ENCODE measurements at places on chromosomes 5 and 9. TPM values are rescaled to one million over a fixed set of nuclear protein-coding genes. Genes with fewer than 3 reads are reported as not detected.

- no peak for DNase-seq
These were observed 8.1 kb downstream of the PRDM12 start for GRCh38 chr9:130672466-130672865.

DNA sequence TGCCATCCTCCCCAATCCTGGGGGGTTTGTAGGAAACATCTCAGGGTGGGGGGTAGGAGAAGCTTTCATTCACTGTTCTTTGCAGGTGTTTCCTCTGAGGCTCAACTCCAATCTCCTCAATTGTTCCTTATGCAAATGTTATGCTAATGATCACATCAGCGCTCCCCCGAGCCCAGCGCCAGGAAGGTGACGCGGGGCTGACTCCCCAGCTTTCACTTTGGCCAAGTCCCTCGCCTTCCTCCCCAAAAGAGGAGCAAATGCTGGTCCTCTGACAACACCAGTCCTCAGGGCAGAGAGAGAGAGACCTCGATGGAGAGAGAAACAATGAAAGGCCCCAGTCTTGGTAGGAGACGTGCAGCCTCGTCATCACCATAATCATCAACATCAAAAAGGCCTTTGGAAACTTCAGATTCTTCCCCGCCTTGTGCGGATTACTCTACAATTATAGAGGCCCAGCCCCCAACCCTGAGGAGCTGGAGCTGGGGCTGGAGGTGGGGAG lies 39.1 kb downstream of the PCDH1 start:
- DNase-seq = no peak

- DNase-seq = no peak
These were observed 16.8 kb upstream of the DMXL1 start for GRCh38 chr5:119054101-119054500.

- DNase-seq = no peak
These were observed 8.1 kb downstream of the SETD9 start for GRCh38 chr5:56917534-56917933.

DNA sequence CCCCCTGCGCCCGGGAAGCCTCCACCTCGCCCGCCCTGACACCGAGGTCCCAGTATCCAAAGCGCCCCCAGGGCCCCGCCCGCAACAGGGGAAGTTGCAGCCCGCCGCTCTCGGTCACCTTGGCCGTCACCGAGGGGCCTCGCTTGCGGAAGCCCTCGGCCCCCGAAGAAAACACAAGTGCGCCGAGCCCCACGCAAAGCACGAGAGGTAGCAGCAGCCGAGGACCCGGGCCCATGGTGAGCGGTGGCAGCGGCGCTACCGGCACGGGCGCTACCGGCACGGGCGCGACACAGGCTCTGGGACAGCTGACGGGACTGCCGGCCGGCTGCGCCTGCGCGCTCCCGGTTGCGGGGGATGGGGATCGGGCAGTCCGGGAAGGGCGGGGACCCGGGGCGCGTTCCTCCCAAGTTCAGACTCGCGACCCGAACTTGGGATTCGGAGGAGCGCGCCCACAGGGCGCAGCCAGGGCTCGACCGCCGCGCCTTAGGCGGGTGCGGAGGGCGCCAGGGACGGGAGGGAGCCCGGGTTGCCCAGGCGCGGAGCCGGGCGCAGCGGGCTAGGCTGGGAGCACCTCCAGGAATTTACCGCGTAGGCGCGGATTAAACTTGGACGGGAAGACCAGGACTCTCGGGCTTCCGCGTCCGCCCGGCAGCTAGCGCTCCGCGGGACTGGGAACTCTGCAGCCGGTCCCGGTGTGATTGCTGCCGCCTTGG lies at the start of gene PPIC:
Gene PPIC, minus strand, starts transcription at position 335 of the 713 bp plus-strand sequence. Its CDS starts 100 bp downstream, at position 235.
- DNase-seq = no peak

DNA sequence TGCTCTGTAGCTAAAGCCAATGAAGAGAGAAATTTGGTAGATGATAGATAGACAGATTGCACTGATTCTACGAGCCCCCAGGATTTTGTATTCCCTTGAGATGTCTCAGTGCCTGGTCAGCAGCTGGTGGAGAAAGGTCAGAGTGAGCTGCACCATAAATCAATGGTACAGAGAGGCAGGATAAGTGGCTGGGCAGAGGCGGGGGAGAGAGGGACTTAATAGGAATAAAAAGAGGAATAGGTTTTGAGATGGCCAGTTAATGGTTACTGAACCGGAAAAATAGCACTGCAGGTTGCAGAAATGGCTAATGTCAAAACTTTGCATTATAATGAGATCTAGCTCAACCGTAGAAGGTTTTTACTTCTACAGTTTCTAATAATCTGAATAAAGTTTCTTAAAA lies 47.9 kb upstream of the SLC12A2 start:
- DNase-seq = no peak

- no peak for DNase-seq
These were observed 55.3 kb downstream of the HMCN2 start for GRCh38 chr9:130320723-130321481.

- DNase-seq = no peak
These were observed 1709.2 kb downstream of the EFNA5 start for GRCh38 chr5:105961572-105961971.

- no peak for DNase-seq
These were observed 1.9 kb downstream of the FGF1 start for GRCh38 chr5:142683881-142684505.

DNA sequence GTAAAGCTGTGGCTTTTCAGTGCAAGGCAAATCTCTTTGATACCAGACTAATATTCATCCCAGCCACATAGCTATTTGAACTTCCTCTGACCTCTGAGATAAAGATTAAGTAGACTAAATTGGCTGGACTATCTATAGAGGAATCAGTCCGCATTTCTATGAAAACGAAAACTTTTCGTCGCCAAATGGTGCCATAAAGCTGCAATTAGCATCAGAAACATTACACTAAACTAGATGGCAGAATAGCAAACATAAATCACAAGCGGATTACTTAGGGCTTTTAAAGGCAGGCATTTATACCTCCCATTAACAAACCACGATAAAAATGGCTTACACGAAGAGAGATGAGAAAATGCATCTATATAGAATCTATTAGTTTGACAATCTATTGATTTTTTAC lies 1009.7 kb upstream of the CDH6 start:
- no peak for DNase-seq

DNA sequence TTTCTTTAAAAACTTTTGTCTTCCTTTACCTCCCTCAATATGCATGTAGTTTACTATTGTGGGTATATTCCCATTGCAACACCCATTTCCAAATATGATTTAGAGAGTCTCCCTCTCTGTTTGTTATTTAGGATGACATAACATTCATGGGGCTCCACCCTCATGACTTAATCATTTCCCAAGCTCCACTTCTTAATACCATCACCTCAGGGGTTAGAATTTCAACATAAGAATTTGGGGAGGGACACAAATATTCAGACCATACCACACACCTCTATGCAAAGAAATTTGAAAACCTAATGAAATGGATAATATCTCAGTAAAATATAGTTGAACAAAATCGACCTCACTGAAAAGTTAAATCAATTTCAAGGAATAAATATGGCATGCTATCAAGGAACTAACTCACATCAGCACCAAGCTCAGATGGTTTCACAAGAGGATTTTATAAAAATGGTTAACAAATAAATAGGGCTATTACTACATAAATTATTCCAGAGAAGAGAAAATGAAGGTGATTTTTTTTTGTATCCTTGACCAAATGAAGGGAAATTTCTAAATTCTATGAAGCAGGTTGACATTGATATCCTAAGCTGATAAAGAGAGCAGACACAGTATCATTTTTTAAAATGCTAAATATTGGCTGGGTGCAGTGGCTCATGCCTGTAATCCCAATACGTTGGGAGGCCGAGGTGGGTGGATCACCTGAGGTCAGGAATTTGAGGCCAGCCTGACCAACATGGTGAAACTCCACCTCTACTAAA lies 20.2 kb upstream of the UBTD2 start:
- no peak for DNase-seq

DNA sequence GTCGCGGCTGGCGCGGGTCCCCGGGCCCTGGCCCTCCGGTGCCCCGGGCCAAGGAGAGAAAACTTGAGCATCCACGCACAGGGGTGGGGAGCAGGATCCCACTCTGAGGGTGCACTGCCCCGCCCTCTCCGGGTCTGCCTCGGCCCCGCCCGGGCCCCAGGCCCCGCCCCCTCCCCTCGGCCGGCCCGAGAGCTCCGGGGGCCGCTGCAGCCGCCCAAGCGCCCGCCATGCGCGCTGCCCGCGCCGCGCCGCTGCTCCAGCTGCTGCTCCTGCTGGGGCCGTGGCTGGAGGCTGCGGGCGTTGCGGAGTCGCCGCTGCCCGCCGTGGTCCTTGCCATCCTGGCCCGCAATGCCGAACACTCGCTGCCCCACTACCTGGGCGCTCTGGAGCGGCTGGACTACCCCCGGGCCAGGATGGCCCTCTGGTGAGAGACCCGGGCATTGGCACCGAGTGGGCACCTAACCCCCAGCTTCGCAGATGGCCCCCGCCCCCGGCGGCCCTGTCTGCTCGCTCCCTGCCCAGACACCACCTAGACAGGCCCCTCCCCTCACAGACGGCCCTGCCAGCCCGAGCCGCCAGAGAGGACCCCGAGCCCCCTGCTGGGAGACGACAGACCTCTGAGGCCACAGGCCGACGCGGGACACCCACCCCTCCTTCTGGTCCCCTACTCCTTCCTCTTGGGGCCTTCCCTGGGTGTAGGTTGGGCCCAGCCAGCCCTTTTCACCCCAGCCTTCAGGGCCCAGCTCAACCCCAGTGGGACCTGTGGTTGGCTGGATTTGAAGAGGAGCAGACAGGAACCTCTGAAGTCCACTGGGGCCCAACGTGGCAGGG lies at the start of gene CERCAM:
Gene CERCAM, plus strand, starts transcription at position 207 of the 831 bp plus-strand sequence. Its CDS starts 21 bp downstream, at position 228.
- DNase-seq = peak; percentile 63

GRCh38 chr5:100889165-100889743 lies 13.8 kb downstream of the ST8SIA4 start:
- peak; percentile 26 for DNase-seq

DNA sequence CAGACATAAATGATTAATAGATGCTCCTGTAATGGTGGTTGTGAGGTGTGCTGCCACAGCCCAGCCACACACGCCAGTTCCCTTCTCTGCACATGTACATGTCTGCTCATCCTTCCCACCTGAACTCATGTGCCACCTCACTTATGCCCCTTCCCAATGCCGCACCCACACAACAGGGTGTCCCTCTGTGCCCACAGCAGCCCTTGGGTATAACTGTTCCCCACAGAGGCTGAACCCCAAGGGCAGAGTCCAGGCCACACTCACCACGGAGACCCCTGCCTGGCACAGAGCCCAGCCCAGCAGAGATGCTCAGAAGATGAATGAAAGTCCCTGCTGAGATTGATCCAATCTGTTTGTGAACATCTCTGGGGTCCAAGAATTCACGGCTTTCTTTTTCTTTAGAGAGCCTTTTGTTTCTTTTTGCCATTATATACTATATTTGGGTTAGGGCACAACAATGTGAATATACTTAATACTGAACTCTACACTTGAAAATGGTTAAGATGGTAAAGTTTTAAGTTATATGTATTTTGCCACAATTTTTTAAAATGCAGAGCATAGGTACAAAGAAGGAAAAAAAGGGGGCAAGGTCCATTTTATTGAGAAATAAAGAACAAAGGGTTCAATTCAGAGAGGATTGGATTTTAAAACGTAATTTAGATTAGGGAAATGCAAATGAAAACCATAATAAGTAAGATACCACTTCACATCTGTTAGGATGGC lies 29.6 kb downstream of the IRF1 start:
- DNase-seq = no peak

GRCh38 chr5:144712090-144712489 lies 541.4 kb downstream of the KCTD16 start:
- DNase-seq = no peak

GRCh38 chr5:133728475-133728874 lies 116.1 kb upstream of the FSTL4 start:
- no peak for DNase-seq

DNA sequence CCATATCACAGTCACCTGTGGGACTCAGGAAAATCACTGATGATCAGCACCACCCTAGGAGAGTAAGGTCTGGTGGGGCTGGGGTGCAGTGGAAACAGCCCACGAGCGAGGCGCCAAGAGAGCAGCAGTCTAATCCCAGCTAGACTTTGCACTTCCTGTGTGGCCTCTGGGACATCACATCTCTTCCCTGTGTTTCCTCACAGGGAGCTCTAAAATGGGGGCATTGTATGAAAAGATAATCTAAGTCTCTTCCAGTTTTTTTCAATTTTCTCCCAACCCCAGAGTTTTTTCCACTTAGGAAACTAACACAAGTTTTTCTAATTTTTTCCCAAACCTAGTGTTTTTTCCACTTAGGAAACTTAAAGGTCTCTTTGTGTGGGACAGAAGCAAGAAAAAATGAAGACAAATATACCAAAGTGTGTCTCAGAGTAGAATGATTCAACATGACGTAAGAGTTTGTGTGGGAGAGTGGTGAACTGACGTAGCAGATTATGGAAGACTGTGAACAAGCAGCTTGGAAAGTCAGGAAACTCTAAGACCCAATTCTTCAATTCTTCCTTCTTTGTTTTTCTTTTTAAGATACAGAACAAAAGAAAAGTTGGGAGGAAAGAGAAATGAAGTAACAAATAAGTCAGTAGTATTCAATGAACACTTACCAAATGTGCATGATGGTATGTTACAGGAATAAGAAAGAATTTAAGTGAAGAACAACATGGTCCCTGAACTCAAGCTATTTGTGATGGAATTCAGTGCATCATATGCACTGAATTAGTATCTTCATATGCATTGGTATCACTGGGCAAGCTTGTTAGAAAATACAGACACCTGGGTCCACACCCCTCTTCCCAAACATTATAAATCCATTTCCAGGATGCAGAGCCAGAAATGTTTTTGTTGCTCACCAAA lies 51.3 kb downstream of the LHFPL2 start:
- DNase-seq = no peak

- no peak for DNase-seq
These were observed 174.5 kb upstream of the ADAMTSL1 start for GRCh38 chr9:18299449-18299848.

DNA sequence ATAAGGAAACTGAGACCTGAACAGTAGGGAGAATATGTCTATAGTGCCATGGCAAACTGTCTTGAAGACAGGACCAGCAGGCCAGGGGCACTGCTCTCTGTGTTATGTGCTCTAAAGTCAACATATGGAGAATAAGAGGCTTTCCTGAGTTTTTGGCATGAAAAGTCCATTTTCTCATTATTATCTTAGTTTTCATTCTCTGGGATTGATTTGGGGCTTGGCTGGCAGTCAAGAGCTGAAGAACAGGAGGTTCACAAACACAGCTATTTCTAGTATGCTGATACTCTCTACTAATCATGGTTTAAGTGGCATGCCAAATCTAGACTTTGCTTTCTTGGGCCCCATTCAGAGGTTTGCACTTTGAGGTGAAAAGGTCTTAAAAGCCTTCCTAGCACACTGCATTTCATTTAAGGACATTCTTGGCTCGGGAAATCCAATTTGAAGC lies 404.4 kb downstream of the ZNF608 start:
- DNase-seq = no peak

- no peak for DNase-seq
These were observed 25.2 kb upstream of the TNIP1 start for GRCh38 chr5:151106043-151106442.

- DNase-seq = peak; percentile 92
These were observed at the start of gene FUBP3 for GRCh38 chr9:130578865-130579737. FUBP3 (plus strand) TSS chr9:130579577; CDS start chr9:130579681, 104 bp downstream.

NIPAL4 gene
- not detected for total RNA-seq

OBP2B gene
- not detected for total RNA-seq

TRPM6 gene
- not detected for total RNA-seq

TMEM215 gene
- not detected for total RNA-seq

KYAT1 gene
- 12.6 TPM for total RNA-seq

FBXL7 gene
- total RNA-seq = not detected

OLFM1 gene
- total RNA-seq = not detected

CER1 gene
- not detected for total RNA-seq

CAMK4 gene
- 82.7 TPM for total RNA-seq

PPP1R2B gene
- total RNA-seq = 0.13 TPM

All from activated CD8-positive, alpha-beta T cell treated with anti-CD3 and anti-CD28 coated beads, Interleukin-2, amount 10 ng/mL, durations not matched to agents 7 days and 5 days (primary cell).